ENCODE measurements at places on chromosomes 4 and X.
A peak's percentile ranks its signal among the peaks of the same experiment; 100 is the strongest.

DNA sequence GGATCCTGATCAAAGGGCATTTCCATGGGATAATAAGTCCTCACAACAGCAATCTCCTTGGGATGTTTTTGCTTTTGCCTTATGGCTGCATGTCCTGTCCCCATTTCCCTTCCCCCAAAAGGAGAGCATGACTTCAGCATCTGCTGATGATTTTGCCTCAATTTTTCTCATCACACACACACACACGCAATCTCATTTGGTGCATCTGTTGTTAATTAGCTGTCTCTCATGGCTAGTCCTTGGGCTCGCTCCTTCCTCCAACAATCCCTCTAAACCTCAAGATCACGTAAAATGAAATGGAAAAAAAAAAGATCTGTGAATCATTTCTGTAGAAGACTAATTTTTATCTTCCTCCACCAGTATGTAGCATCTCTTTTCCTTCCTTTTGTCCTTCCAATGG, 153.6 kb downstream of the RBMX2 start:
- no peak for DNase-seq

- DNase-seq = no peak
Observed at GRCh38 chrX:153766871-153767673, 3.0 kb downstream of the PLXNB3 start.

- no peak for DNase-seq
Observed at GRCh38 chr4:40763228-40763716, 13.5 kb downstream of the NSUN7 start.

DNA sequence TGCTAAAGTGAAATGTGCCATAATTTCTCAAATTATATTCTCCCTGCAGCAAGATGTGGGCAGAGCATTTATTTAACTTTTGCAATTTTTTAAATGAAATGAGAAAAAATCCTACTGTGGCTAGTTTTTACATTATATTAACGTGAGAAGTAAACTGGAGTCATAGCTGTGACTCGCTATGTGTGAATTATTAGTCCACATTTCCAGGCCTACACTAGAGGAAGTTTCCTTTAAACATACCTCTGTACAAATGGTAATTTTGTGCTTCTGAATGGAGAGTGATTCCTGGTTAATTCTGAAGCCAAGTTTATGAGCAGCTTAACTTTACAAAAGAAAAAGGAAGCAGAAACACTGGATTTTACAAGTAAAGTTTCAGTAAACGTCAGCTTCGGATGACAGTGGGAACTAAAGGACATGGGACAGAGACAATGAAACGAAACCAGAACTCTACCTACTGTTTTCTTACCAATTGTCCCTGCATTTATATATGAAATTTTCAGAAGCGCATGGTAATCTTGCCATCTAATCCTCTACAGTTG, 72.4 kb downstream of the FBXO8 start:
- no peak for DNase-seq

GRCh38 chr4:24032371-24032989, 142.6 kb upstream of the PPARGC1A start:
- no peak for DNase-seq

DNA sequence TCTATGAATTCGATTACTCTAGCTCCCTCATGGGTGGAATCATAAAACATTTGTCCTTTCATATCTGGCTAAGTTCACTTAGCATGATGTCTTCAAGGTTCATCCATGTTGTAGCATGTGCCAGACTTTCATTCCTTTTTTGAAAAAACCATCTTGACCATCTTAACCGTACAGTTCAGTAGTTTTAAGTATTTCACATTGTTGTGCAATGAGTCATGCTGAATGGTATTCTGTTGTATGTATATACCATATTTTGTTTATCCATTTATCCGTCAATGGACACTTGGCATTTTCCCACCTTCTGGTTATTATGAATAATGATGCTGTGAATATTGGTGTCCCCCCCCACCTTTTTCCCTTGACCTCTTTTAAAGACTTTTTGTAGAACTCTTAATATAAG, 72.4 kb upstream of the TLR2 start:
- DNase-seq = no peak

GRCh38 chr4:176335421-176335820, 15.7 kb downstream of the SPCS3 start:
- no peak for DNase-seq

DNA sequence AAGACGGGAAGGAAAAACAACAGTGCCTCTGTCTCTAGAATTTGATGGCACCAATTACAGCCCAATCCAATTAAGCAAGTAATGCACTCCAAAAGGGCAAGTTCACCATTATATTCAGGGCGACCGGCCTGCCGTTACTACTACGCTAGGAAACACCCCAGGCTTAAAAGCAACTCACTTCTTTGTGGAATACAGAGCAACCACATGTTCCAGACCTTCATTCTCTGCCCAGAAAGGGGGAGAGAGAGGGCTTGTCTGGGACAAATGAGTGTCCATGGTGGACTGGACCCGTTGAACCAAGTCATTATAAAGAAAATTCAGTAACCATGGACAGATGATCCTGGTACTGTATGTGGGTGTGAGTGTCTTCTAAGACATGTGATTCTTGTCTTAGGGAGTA, 1.6 kb downstream of the KDR start:
- DNase-seq = no peak

DNA sequence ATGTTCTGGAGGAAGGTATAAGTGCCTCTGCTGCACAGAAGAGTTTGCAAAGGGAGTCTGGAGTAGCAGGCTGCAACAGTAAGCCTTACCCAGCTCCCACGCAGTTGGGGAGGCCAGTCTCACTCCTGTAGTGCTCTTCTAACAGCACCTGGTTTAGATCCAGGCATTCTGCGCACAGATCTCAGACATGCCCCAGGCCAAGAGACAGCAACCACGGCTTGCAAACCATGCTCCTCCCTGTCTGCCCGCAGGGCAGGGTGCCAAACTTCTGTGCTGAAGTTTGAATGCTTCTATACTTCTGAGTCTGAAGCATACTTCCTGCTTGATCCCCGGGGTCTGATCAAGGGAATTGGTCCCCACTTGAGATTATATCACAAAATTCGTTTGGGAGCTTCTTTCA, 106.3 kb downstream of the LINC00632 start:
- no peak for DNase-seq

DNA sequence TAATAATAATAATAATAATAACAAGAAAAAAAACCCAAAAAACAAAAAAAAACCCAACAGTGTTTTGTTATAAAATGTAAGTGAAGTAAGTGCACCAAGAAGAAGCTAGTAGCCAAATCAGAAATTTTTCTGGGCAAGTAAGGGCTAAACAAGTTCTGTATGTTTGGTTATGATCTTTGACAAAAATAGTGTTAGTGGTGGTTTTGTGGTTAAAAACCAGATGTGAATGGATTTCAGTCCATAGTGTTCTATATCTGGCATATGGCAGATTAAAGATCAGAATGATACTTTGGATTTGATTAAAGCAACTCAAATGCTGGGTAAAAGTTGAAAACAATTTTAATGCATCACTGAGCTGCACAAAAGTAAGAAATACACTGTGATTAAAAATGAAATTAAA, 116.5 kb upstream of the NDST4 start:
- no peak for DNase-seq

DNA sequence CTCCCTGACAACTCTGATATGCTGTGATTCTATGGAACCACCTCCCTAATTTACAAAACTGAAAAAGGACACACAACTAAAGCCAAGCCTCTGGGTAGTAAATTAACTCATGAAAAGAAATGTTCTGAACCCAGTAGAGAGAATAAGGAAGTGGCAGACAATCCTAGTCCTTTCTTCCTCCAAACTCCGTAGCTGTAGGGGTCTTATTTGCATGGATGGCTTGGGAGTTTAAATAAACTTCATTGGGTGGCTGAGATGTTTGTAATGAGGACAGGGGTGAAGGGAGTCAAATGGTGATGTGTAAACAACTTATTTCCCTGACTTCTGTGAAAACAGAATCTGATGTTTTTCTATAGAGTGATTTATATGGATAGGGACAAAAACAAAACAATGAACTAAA, 59.3 kb downstream of the GPC3 start:
- no peak for DNase-seq

GRCh38 chr4:134740290-134740689, 538.7 kb upstream of the PABPC4L start:
- no peak for DNase-seq

DNA sequence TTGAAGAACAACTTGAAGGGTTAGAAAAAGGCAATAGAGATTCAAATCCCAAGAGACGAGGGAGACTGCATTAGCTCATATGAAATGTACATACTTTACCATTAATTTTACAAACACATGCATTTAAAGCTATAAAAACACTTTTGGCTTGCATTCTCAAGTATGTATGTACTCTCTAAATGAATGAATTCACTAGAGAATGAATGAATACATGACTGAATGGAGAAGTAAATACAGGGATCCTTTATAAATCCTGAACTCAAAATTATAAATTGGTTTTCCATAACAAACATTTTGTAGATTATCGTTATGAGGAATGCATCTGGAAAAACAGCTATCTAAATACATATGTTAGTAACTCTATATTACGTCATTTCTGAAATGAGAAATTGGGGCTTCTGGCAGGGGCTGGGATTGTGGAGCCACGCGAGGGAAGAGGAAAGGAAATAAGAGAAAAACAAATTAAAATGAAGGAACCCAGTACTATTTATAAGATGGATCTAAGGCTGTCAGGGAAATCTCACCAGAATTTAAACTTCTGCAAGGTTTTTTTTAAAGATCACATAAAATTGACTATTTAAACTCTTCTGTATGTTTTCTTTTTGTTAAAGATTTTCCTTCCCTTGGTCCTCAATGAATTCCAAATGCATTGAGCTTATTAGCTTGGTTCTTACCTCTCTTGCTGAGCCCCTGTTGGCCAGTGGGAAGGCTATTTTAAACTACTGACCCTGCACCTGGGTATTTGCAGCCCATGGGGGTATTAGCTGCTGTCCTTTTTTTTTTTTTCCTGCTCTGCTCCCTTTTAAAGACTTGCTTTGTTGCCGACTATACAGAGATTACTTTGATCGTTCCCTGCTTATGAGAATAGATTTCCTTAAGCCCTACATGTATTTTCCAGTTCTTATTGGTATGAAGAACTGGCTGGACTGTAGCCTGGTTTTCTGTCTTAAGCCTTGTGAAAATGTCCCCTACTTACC, 207.8 kb downstream of the ADGRL3 start:
- DNase-seq = no peak

DNA sequence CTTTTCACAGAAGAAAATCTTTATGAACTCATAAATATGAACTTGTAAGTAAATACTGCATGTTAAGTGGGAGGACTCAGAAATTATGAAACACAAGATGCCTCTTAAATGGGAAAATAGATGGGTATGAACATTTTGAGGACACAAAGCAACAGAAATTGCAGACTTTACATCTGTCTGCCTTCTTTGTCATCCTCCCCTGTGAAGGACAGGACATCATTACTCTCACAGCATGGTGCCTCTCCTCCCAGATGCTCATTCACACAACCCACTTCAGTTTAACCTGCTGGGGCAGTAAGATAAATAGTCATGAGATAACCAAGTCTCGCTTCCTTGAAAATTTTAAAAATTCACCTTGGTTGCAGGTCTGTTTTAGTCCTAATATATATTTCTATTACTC, 144.5 kb downstream of the APBB2 start:
- DNase-seq = peak; percentile 89

DNA sequence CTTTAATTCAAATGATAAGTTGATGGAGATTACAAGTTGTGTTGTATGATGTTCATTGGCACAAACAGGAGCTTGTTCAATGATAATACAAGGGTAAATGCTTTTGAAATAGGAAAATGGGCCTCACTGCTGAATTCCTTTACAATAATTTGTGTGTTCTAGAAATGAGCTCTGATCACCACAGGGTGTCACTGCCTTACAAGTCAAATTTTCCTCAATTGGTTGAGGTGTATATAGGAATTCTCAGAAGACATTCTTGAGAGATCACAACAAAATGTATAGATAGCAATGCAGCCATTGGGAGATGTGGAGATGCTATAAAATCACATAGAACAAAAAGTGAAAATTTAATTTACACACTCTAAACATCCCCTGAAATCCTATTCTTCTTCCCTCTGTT, 49.6 kb downstream of the KLF8 start:
- no peak for DNase-seq

DNA sequence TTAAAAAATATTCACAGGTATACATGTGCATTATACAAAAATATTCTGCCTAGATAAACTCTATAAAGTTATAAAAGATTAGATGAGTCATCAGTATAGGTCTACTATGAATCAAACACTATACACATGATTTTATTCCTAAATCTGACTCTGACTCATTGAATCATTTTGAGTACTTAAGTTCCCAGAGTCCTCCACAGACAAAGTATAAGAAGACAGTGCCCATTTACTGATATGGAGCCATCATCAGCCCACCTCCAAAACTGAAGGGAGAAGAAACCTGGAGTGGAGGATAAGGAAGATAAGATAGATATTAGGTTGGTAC, 28.7 kb upstream of the ANTXR2 start:
- DNase-seq = no peak

- no peak for DNase-seq
Observed at GRCh38 chrX:77426811-77427210, 20.4 kb upstream of the FGF16 start.

- DNase-seq = no peak
Observed at GRCh38 chr4:3022112-3022511, 52.2 kb downstream of the HTT-AS start.

GRCh38 chr4:20368926-20369325, 117.2 kb downstream of the SLIT2 start:
- DNase-seq = no peak

GRCh38 chr4:152819026-152819645, 39.4 kb downstream of the ARFIP1 start:
- no peak for DNase-seq

DNA sequence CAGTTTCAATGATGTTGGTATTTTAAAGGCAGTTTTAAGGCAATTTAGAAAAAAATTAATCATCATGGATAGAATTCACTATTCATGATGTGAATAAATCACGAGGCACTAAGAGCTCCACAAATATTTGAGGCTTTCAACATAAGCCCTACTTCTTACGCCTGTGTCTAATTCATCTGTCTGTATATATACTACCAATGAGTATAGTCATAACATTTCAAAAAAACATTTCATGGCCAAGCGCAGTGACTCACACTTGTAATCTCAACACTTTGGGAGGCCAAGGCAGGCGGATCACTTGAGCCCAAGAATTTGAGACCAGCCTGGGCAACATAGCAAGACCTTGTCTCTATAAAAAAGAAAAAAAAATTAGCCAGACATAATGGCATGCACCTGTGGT, 56.5 kb downstream of the FBXL5 start:
- no peak for DNase-seq

GRCh38 chr4:84413480-84413879, 85.6 kb downstream of the NKX6-1 start:
- no peak for DNase-seq

- peak; percentile 66 for DNase-seq
Observed at GRCh38 chrX:151082077-151082948, 94.1 kb upstream of the GPR50 start.

GRCh38 chr4:128308986-128309385, 21.4 kb upstream of the PGRMC2 start:
- DNase-seq = no peak

All from NCI-H187 (cell line).